ENCODE measurements at places on chromosomes 12 and 14.

DNA sequence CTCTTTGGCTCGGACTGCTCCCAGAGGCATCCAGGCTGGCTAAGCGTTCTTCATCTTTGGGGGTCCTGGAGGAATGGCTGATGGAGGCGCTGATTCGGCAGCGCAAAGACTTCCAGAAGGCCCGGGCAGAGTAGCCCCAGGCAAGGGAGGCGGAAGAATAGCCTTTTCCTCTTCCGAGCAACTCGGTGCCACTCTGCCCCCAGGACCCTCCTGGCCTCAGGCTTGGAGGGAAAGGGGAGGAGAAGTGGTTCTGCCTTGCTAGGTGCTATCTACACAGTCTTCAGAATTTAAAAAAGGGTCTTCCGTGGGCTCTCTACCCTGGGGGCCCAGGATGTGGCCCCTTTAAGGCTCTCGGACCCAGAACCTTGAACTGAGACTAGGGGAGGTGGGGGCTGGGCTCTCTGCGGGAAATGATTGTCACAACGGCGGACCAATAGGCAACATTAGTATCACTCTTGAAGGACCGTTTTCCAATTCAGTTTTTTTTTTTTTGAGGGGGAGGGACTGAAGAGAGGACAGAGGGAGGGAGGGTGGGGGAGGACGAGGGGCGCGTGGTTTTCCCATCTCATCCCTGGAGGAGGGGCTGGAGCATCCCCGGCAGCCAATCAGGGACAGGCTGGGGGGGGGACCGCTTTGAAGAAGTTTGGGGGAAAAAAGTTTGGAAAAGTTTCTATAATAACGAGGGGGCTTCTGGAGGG, at the start of gene NFATC4:
Gene NFATC4 (plus strand): TSS at position 671 of the 698 bp plus-strand sequence. CDS start 157 bp downstream, outside the sequence.
- DNase-seq, result peak; percentile 44

GRCh38 chr12:9351136-9351535, 142.9 kb upstream of the PZP start:
- no peak for DNase-seq

DNA sequence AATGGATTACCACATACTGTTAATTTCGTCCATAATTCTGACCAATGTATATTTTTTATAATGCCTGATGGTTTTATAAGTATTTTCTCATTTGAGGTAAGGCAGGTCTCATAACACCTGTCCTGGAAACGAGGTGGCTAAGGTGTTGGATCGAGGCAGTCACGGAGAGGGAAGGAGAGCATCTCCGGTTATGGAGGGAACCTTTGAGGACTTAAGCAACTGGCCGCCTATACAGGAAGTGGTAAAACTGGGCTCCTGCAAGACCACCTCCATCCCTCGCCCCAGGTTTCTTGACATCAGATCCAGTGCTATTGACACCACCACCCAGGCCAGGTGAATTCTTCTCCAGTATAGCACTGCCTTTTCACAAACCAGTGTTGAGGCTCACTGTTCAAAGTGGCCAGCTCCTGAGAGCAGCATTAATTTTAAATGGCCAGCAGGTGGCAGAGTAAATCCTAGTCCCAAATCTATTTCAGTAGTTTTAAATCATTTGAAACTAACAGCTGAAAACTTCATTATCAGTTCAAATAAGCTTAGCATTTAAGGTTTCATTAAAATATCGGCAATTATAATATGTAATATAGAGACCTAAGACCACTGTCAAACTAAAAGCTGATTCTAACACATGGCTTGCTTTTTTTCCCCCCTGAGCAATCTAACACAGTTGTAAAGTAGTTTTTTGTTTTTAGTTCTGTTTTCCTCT, 100.8 kb downstream of the PPM1A start:
- no peak for DNase-seq

GRCh38 chr12:62602255-62603060, 135.8 kb downstream of the MON2 start:
- peak; percentile 88 for DNase-seq

GRCh38 chr12:66692170-66692569, 13.3 kb upstream of the GRIP1 start:
- no peak for DNase-seq

GRCh38 chr14:22408547-22408946, 180.5 kb downstream of the DAD1 start:
- no peak for DNase-seq

DNA sequence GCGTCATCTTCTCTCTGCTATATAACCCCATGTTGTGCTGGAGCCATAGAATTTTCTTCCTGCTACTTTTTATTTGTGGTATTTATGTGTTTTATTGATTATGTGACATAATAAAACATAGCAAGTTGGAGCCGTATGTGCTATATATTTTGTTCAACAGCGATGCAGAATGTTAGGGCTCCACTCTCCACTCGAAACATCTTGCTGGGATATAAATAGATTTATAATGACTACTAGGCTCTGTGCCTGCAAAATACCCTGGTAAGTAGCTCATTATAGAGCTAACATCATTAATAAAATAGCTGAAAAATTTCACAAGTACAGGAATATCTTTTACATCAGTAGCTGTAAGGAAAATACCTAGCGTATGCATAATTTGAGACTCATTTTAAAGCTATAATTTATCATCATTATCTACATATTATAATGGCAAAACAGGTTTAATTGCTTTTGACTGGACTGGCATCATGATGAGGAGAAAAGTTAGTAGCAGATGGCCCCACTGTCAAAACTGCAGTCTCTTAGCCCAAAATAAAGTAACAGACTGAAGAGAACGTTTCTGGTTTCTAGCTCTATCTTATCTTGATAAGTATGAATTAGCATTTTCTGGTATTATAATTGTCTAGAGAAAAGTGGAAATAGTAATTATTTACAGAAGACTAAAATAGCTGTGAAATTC, 263.0 kb downstream of the NEDD1 start:
- no peak for DNase-seq

DNA sequence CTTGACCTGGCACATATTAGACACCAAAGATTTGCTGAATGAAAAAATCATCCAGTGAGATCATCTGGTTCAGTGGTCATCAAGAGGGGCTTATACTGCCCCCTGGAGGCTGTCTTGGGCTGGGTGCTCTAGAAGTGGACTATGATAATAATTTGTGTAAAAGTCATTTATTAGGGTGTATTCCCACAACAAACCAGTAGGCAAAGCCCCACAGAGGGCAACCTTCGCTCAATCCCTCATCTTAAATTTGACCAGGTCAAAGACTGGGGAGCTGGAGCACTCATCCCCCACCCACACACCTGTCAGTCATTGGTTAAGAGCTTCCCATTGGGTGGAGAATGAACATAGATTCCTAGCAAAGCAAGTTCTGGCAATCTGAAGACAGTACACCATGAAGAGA, 20.0 kb upstream of the FICD start:
- peak; percentile 39 for DNase-seq

- DNase-seq, result peak; percentile 100
These were observed at the start of gene SPSB2 for GRCh38 chr12:6873094-6874014. SPSB2 (minus strand) TSS chr12:6873303; CDS start chr12:6872901, 402 bp downstream.

DNA sequence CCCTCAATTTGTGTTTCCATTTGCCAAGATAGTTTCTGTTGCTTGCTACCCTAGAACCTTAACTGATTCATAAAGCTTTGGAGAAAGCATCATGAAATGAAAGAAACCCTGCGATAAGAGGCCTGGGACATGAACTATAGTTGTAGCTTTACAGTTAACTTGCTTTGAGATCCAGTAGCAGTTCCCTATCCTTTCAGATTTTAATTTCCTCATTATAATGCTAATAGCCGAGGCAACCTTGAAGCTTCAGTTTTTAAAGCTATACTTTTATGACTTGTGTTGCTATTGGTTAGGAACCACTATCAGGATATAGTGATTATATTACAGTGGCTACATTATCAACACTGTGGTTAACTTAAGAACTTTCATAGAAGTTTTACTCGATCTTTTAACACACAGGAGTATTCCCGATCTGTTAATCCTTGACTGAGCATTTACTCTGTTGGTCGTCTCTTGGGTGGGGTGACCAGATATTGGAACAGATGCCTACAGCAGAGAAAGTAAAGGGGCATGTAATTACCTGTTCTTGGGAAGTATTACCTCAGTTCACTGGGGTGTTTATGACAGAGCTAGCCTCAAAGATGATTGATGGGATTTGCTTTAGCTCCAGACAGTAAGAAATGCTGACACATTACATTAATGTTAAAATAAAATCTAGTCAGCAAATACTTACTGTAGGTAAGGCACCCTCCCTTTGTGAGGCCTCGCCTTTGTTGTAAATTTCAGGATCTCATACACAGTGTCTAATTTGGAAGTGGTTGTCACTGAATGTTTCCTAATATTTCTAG, 86.2 kb upstream of the CSRP2 start:
- DNase-seq, result no peak

- peak; percentile 60 for DNase-seq
These were observed 109.9 kb downstream of the NCOR2 start for GRCh38 chr12:124457287-124458219.

GRCh38 chr12:96375841-96376604, 24.2 kb downstream of the CDK17 start:
- no peak for DNase-seq

GRCh38 chr14:27077214-27077613, 479.4 kb upstream of the NOVA1 start:
- no peak for DNase-seq

DNA sequence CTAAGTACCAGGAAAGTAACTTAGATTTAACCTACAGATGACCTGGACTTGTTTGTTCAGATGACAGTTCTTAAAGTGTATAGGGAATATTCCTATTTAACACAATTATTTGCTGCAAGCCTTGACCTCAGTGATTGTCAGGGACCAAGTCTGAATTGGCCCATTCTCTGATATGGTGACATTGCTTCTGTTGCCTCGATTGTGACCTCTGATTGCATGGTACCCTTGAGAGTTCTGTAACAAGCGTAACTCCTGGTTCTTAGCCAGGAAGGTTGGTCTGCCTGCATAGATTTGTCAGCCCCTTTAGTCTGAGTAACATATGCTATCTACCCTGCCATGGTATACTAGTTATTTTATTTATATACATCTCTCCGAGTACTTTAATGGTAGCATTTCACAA, 93.8 kb upstream of the ALX1 start:
- no peak for DNase-seq

GRCh38 chr12:25811656-25812126, 146.8 kb upstream of the RASSF8 start:
- DNase-seq, result no peak

- DNase-seq, result no peak
These were observed 146.7 kb downstream of the TSPAN9 start for GRCh38 chr12:3223601-3224529.

DNA sequence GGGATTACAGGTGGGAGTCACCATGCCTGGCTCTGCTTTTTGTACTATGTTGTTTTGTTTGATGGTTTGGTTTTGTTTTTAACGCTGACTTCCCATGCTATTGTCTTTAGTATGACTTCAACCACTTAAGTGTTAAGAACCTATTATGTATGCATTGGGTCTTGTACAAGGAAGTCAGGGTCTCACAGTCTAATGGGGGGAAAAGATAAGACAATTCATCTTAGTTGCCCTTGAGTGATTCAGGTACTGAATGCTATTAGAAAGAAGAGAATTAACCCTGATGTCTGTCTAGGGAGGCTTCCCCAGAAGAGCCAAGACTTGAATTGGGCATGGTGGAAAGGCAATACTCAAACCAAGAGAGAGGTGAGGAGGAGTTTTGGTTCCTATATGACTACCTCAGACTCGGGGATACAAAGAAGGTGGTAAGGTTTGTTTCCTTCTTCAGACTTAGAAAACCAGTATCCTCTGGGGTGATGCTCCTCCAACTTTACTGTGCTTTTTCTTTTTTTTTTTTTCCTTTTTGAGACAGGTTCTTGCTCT, 64.6 kb downstream of the SUSD6 start:
- DNase-seq, result peak; percentile 65

GRCh38 chr14:102421411-102422057, 58.8 kb downstream of the TECPR2 start:
- no peak for DNase-seq

- DNase-seq, result no peak
These were observed 125.8 kb downstream of the NCOR2 start for GRCh38 chr12:124441443-124442194.

DNA sequence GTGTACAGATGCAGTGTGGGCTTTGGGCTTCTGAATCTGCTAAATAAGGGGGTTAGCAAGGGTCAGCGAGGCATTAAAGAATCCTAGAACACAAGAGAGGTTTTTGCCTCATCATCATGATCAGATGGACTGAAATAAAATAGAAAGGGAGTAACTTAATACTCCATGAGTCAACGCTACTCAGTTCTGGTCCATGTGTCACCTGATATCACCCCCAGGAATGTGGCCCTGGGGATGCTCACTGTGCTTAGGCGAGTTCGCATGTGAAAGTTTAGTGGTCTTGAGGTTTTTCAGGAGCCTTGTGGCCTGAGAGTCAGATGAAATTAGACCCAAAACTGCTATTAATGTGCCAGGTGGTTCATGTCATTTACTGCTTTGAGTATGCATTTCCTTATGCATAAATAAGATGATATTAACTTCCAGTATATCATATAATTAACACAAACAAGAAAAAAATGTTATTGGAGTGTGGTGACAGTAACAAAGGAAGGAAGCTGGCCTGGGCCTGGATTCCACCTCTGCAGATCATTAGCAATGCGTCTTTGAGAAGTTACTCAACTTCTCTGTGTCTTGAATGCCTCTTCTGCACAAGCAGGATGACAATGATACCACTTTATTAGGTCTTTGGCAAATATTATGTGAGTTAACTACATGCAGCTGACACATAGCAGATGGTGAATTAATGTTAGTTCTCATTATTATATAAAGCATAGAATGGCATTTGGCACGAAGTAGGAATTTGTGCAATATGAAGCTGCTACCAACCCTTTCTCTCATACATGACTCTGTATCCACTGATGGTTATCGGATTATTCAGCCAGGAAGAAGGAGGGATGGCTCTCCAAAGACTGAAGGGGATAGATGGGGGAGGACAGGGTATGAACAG, 1272.6 kb downstream of the AACS start:
- DNase-seq, result no peak

DNA sequence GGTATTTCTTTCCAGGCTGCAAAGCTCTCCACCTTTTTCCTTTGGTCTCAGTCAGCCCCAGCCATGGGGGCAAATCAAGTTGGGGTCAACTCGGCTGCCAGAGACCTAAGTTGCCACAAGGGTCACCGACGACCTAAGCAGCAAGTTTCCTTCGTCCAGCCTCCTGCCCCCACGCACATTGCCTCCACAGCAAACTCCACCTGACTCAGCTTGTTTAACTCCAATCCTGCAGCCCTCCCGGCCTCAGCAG, 767 bp upstream of the KCNMB4 start:
- no peak for DNase-seq

DNA sequence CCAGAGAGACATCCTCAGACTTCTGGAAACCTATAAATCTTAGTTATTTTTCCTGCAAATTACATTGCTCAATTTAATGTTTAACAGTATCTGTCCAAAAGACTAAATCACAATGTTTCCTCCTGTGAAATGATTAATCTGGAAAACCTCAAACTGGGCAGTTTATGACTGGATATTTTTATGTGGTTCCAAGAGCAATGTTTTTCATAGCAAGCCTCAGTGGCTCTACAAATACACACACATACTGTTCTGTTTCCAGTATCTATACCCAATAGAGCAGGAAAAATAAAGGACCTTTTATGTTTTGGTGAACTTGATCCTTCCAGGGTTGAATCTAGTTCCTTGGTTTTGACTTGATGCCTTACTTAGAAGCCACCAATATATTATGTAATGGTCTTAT, 9.2 kb downstream of the NID2 start:
- no peak for DNase-seq
